ENCODE measurements at places on chromosomes 2 and 18. TPM values are rescaled to one million over a fixed set of nuclear protein-coding genes. Genes with fewer than 3 reads are reported as not detected.

DNA sequence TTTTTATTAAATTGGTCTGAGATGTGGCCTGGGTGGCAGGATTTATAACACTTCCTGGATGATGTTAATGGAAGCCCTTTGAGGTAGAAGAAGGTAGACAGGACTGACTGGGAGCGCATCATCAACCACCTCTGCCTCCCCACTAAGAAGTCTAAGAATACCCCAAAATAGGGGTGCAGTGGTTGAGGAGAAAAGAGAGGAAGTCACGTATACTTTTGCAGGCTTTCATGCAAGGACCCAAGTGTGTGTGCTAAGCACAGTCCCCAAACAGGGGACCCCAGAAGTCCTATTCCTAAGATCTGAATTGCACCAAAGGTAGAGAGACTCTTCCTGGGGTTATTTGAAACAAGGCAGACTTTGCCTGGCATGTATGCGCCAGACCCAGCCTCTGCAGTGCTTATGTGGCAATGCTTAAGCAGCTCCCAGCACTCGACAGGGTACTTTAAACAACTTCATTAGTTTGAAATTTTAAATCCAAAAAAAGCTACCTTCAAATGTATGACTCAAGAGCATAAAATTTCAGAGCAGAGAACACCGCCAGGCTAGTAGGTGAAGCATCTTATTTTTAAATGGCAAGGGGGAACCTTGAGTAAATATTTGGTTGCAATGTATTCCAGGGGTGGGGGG, 35.3 kb downstream of the BCL2 start:
- no peak for DNase-seq

DNA sequence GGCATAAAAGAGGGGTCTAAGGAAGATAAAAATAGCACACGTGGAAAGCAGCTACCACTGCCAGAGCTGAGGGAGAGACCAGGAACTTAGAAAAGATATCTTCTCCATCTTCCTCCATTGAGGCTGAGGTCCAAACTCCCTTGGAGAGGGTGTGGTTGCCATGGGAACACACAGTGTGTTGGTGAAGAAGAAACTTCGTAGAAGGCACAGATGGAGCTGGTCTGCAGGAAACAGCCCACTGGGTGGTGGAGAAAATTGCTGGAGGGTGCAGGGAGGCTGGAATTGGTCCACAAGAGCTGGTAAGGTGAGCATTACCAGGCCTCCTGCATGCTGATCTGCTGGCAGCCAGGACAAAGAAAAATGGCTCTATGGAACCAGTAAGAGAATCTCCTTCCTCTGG, 191.0 kb downstream of the HRH4 start:
- DNase-seq = no peak

The AGXT gene
- total RNA-seq = 0.34 TPM

GRCh38 chr18:22641958-22642357, 224.2 kb upstream of the CTAGE1 start:
- DNase-seq = no peak

DNA sequence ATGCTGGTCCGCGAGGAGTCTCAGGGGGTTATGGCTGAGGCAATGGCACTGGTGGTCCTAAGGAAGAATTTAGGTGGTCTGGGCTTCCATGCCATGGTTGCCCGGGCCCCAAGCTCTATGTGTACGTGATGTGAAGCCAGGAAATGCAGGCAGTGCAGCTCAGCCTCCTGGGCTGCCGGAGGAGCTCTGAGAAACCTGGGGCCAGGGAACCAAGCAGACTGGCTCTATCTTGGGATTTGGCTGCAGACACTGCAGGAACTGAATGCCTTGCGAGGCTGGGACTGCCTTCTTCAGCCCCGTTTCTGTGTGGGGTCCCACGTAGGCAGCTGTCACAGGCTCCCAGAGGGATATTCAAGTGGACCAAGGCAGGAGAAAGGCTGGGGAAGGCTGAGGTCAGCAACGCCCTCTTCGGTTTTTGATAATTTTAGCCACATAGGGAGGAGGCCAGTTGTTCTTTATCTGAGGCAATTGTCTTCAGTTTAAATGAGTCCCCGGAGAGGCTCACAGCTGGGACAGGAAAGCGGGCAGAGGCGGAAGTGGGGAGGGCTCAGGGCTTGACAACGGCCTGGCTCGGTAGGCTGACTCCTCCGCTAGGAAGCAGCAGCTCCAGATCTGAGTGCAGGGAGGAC, 77.7 kb downstream of the RHOB start:
- no peak for DNase-seq

DNA sequence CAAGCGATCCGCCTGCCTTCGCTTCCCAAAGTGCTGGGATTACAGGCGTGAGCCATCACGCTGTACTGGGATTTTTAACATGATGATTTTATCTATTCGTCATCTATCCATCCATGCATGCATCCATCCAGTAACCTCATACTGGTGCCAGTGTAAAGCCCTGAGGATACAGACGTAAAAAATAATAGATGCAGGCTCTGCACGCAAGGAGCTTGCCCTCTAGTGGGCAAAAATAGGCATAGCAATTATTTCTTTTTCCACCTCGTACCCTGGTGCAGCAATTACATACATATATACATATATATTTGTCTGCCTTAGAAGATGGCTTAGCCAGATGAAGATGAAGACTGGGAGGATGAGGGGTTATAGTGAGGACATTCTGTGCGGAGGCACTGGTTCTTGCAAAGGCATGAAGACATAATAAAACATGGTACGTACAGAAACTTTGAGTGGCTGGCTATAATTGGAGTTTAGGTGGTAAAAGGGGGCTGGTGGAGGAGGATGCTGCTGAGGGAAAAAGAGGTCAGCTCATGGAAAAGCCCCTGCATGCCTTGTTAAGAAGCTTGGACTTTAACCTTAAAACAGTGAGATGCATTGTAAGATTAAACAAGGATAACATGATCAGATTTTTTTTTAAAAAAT, 19.6 kb upstream of the RPIA start:
- DNase-seq = peak; percentile 34

GRCh38 chr2:151159109-151159662, 102.5 kb downstream of the RBM43 start:
- DNase-seq = no peak

The ALKAL2 gene
- total RNA-seq = not detected

DNA sequence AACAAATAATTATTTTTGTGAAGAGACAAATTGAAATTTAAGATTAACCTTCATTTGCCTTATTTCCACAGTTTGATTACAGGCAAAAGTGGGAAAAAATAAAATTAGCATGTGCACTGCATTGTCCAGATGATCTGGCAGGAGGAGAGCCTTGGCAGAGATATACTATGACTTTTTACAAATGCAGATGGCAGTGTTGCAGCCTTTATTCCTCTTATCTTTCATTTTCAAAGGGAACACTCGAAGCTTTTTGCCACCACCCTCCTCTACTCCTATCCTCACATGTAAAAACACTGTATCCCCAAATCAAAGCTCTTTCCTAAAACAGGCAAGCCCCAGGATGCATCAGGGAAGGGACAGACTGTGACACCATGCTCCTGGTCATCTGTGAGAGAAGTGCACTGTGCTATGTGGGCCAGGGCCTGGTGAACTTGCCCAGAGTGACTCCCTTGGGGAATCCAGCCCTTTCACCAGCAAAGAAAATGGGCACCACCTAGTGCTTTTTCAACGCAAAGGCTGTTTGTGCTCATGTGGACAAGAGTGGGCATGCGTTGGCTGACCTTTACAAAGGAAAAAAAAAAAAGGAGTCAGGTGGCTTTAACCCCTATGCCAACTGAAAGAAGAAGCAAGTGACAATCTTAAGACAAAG, 74.7 kb upstream of the ETAA1 start:
- peak; percentile 47 for DNase-seq

The TUBA4B gene
- total RNA-seq = not detected

DNA sequence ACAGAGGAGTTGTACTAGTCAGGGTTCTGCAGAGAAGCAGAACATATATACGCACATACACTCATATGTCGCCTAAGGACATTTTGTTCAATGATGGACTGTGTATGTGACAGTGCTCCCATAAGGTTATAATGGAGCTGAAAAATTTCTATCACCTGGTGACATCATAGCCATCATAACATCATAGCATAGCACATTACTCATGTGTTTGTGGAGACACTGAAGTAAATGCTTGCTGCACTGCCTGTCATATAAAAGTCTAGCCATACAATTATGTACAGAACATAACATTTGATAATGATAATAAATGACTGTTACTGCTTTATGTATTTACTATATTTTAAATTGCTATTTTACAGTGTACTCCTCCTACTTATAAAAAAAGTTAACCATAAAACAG, 83.1 kb downstream of the TSN start:
- no peak for DNase-seq

DNA sequence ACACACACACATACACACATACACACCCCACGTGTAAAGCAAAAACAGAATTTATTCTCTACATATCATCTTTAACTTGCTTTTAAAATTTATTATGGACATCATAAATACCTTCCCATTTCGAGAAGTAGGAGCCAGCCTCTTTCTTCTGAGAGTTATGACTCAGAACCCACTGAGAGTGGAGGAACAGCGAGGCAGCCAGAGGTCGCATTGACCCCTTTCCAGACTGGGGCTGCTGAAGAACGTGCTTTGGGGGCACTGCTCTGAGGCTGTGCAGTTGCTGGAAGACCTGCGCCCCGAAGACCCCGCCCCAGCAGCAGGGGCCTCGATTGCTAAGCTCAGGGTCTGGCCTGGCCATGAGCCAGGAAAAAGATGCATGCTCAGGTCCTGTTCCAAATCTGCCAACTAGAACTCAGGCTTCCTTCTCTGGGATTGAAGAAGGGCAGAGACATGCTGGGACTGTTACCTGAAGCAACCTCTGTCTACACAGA, 133.8 kb upstream of the TWIST2 start:
- no peak for DNase-seq

The MC5R gene
- total RNA-seq = not detected

DNA sequence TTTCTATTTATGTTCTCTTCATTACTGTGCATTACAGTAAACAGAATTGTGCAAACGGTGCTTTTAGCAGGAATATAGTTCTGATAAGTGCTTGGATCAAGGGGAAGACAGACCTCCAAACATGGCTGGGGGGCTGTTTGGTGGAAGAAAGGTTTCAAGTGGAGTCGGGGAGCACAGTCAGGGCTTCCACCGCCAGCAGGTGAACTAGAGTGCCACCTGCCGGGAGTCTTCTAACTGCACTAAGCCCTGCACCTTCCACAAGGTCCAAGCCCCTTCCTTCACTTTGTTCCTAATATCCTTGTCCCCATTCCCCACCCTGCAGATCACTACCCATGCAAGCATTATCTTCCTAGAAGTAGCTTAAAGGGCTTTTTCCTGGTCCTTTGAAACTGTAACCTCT, 11.1 kb downstream of the ONECUT2 start:
- no peak for DNase-seq

GRCh38 chr2:143486976-143487375, 357.8 kb downstream of the ARHGAP15 start:
- no peak for DNase-seq

The CDK5R2 gene
- 0.44 TPM for total RNA-seq

DNA sequence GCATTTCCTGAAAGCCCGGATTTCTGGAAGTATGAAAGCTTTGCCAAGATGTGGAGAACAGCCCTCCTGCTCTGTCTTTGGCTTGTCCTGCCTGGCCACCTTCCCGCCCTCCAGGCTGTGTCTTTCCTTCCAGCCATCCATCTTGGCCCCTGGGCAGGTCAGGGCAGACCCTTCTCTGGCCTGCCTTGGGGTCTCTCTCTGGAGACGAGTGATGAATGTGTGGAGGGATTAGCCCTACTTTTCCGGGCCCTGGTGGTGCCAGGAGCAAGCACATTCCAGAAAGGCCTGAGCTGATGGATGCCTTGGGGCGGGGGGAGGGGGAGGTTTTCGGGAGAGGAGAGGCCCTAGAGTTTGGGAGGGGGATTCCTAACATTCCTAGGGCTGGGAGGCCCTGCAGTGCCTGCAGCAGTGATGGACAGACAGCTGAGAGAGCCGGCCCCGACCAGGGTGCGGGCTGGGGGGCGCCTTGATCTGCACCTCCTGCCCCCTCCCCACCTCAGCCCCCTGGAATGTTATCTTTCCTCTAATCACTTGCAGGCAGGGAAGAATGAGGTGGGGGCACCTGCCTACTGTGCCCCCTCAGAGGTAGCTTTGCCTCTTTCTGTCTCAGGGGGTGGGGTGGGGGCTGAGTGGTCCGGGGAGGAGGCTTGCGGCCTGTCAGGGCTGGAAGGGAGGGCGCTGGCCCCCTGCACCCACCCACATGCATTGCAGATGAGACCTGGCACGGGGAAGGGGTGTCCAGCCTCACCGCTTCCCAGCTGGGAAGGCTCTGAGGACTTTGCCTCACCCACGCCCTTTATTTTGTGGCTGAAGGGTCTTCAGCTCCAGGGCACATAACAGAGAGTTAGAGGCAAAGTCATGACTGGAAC, 156.2 kb downstream of the DDX1 start:
- no peak for DNase-seq

The PLEKHH2 gene
- total RNA-seq = 7.8 TPM

The IL1RN gene
- 0.25 TPM for total RNA-seq

DNA sequence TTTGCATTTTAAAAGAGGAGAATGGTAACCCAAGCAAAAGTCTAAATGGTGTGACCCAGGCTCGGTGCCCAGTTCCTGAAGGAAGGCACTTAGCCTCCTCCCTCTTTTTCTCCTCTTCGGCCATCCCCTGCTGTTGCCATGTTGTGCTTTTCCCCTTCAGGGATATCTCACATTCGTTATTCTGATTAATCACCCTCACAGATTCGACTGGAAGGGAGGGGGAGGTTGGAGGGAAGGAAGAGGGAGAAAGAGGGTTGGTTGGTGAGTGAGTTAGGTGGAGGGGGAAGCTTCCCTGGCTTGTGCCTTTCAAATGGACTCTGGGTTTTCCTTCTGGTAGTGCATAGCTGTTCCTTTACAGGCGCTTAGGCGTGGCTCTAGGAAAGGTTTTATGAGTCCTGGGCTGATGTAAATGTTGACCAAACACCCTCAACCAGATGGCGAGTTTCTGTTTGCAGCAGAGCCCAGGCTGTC, 39.0 kb upstream of the LYPD6B start:
- DNase-seq = no peak

The ABCG5 gene
- not detected for total RNA-seq

DNA sequence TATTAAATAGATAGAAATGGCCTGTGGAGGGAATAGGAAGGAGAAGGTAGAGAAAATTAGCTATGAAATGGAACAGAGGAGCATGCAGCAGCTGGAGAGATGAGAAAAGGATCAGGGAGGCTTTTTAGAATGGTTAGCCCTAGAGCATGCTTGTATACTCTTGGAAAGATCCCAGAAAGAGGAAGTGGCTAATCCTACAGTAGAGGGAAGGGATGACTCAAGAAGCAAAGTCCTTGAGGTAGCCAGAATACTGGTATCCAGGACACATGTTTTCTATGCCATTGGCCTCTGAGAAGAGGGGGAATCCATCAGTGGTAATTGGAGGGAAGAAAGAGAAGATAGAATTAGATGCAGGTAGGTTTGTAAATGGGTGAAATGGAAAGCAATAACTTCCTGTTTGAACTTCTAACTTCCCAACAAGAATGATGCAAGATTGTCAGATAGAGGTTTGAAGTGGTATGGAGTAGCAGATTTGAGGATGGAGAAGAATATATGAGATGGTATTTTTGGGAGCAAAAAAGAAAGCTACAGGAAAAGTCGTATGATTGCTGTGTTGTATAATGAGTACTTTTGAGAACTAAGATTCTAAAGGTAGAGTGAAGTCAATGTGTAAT, 17.1 kb upstream of the OSBPL6 start:
- DNase-seq = no peak

The ANKRD29 gene
- 8.8 TPM for total RNA-seq

All from HCT116 (cell line).